ENCODE measurements at places on chromosomes 11 and 22. TPM values are rescaled to one million over a fixed set of nuclear protein-coding genes. Genes with fewer than 3 reads are reported as not detected.

The TMPRSS13 gene
- not detected for total RNA-seq

The KRTAP5-9 gene
- total RNA-seq, result 0.12 TPM

The PGA5 gene
- total RNA-seq, result not detected

The PHLDA2 gene
- 156 TPM for total RNA-seq

The MCHR1 gene
- not detected for total RNA-seq

The CASP1 gene
- total RNA-seq, result 0.46 TPM

The INTS4 gene
- total RNA-seq, result 21.8 TPM

The C11orf16 gene
- not detected for total RNA-seq

The OR4C6 gene
- not detected for total RNA-seq

The TTC9C gene
- total RNA-seq, result 35.4 TPM

The SCT gene
- total RNA-seq, result not detected

The GPR83 gene
- 0.06 TPM for total RNA-seq
